ENCODE measurements at places on chromosomes 16 and 17. TPM values are rescaled to one million over a fixed set of nuclear protein-coding genes. Genes with fewer than 3 reads are reported as not detected.

GRCh38 chr17:44952946-44953475, 5.4 kb upstream of the KIF18B start:
- no peak overlapping the region for H3K27ac ChIP-seq
- no peak for DNase-seq
- H3K27me3 ChIP-seq: no peaks in the 10 kb centered on the region
- H3K4me3 ChIP-seq: no peak overlapping the region
- no peaks in the 10 kb centered on the region for H3K36me3 ChIP-seq

ZNF48 gene
- polyA plus RNA-seq: 4.8 TPM

- H3K36me3 ChIP-seq: no peaks in the 10 kb centered on the region
- no peak overlapping the region for H3K27ac ChIP-seq
- no peak for DNase-seq
- H3K4me1 ChIP-seq: peaks cover 6% of the 10 kb centered on the region
These were observed 49.5 kb downstream of the ZNF423 start for GRCh38 chr16:49806446-49806845.

DNA sequence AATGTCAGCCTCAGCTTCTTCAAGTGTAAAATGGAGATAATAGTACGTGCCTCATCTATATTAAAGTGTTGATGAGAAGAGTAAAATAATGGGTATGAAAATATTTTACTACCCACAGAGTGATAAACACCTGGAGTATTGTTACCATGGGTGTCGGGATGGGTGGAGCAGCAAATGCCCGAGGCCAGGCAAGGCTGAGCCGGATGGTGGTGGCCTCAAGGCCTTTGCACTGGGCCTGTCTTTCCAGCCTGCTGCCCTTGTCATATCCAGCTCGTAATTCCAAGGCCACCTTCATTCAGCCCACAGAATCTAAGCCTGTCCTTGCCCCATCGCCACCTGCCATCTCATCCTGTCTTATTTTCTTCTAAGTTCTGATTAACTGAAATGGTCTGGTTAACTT, 49.4 kb downstream of the SNX29 start:
- H3K4me3 ChIP-seq: no peak overlapping the region
- no peaks in the 10 kb centered on the region for H3K36me3 ChIP-seq
- H3K4me1 ChIP-seq: no peaks in the 10 kb centered on the region
- no peaks in the 10 kb centered on the region for H3K27me3 ChIP-seq
- no peak overlapping the region for H3K27ac ChIP-seq

GRCh38 chr17:61285526-61286320, 113.9 kb upstream of the TBX2 start:
- H3K27me3 ChIP-seq: no peaks in the 10 kb centered on the region
- no peaks in the 10 kb centered on the region for H3K36me3 ChIP-seq
- H3K4me1 ChIP-seq: peaks cover 8% of the 10 kb centered on the region

B3GNT9 gene
- 18.1 TPM for polyA plus RNA-seq

DNA sequence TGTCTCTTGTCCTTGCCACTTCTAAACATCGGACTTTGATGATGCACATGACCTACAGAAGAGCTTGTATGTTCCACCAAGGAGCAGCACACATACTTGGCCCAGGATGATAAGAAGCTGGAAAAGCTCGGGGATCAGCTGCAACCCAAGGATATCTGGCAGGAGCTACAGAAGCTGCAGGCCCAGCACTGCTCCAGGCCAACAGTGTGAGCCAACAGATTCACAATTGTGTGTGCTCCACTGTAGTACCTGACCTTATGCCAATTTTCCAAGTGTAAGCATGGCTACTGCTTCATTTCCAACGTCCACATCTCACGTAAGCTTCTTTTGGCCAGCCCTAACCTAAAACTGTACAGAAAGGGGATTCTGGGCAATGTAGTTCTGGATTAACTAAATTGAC, 83.4 kb downstream of the COX10 start:
- H3K27me3 ChIP-seq: no peaks in the 10 kb centered on the region
- H3K4me3 ChIP-seq: no peak overlapping the region
- no peak overlapping the region for H3K27ac ChIP-seq
- peaks cover 3% of the 10 kb centered on the region for H3K4me1 ChIP-seq
- no peaks in the 10 kb centered on the region for H3K36me3 ChIP-seq
- no peak for DNase-seq

GOSR1 gene
- 19.1 TPM for polyA plus RNA-seq

DNA sequence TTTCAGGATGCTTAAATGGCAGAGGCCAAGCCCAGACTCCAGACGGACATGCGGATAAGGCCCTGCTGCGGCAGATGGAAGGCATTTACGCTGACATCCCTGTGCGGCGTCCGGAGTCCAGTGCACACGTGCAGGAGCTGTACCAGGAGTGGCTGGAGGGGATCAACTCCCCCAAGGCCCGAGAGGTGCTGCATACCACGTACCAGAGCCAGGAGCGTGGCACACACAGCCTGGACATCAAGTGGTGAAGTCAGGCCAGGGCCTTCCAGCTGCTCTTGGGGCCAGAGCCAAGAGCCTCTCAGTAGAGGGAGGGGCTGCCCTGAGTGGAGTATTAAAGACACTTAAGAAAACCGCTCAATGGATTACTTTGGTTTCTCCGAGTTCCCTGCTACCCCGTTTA, 29.4 kb downstream of the NARF start:
- H3K4me3 ChIP-seq: no peak overlapping the region
- H3K36me3 ChIP-seq: no peaks in the 10 kb centered on the region
- no peaks in the 10 kb centered on the region for H3K4me1 ChIP-seq
- H3K27ac ChIP-seq: no peak overlapping the region

DNA sequence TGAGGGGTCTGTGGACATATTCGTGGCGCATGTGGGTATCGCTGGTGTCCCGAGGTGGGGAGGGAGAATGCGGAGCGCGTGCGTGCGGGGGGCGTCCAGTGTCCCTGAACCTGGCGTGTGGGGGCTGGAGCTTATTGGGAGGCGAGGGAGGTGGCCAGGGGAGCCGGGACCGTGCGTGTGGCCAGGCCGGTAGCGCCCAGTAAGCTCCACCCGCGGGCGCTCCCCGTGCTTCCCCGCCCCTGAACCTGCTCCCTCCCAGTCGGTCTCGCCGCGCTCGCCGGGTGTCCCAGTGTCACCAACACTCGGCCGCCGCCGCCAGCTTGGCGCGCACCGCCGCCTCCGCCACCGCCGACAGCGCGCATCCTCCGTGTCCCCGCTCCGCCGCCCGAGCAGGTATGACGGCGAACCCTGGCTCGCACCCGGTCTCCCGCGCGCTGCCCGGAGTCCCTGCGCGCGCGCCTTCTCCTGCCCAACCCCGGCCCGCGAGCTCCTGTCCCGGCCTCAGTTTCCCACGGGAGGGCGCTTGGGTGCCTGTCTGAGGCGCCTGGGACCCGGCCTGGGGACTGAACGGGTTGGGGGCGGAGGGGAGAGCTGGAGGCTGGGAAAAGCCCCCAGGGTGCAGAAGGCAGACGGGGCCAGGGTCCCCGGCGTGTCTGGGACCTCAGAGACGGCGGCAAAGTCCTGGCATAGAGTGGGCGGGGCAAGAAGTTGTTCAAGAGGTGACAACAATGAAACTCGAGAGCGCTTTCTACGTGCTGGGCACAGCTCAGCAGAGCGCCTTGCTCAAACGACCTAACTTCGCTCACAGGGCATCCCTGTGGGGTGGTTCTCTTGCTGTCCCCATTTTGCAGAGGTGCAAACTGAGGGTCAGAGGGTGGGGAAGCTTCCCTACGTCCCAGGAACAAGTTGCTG, at the start of gene SCNN1B:
Gene SCNN1B, plus strand, starts transcription at position 258 of the 912 bp plus-strand sequence. CDS start 46,298 bp downstream, outside the sequence.
- no peak for DNase-seq
- no peaks in the 10 kb centered on the region for H3K4me1 ChIP-seq
- no peak within 1 kb of the TSS for H3K27ac ChIP-seq
- no peaks in the 10 kb centered on the region for H3K36me3 ChIP-seq
- no peaks in the 10 kb centered on the region for H3K27me3 ChIP-seq

GRCh38 chr17:4120332-4120731, 22.5 kb downstream of the ZZEF1 start:
- no peak overlapping the region for H3K4me3 ChIP-seq
- H3K36me3 ChIP-seq: no peaks in the 10 kb centered on the region
- DNase-seq: no peak
- no peaks in the 10 kb centered on the region for H3K27me3 ChIP-seq
- no peaks in the 10 kb centered on the region for H3K4me1 ChIP-seq

MRPL28 gene
- 28.4 TPM for polyA plus RNA-seq

- H3K4me3 ChIP-seq: no peak overlapping the region
- H3K36me3 ChIP-seq: no peaks in the 10 kb centered on the region
- no peak overlapping the region for H3K27ac ChIP-seq
- no peaks in the 10 kb centered on the region for H3K4me1 ChIP-seq
- H3K27me3 ChIP-seq: no peaks in the 10 kb centered on the region
These were observed 16.8 kb upstream of the COG7 start for GRCh38 chr16:23469814-23470213.

- H3K27me3 ChIP-seq: no peaks in the 10 kb centered on the region
- H3K4me3 ChIP-seq: peak overlapping the region; percentile 68
- H3K36me3 ChIP-seq: no peaks in the 10 kb centered on the region
- H3K4me1 ChIP-seq: peaks cover 11% of the 10 kb centered on the region
- DNase-seq: peak; percentile 58
- H3K27ac ChIP-seq: peak overlapping the region; percentile 16
These were observed 1.0 kb upstream of the SLC12A4 start for GRCh38 chr16:67969254-67970039.

PLA2G10 gene
- polyA plus RNA-seq: not detected

HOXB5 gene
- 0.53 TPM for polyA plus RNA-seq

DNA sequence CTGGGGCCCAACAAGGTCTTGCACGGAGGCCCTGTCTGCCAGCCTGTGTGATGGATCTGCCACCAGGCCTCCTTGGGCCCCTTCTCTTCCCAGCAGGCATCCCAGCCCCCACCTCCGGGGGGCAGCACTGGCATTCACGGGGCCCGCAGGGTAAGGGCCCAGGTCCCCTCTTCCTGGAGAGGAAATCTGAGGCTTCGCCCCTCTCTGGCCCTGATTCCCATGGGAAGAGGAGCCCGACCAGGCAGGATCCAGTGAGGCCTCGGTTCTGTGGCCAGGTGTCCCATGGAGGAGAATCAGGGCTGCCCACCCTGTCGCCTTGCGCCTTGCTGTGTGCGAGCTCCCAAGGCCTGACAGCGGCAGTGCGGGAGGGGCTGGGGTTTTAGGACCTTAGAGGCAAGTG, 48.4 kb downstream of the PDPK1 start:
- peaks cover 9% of the 10 kb centered on the region for H3K4me1 ChIP-seq
- no peak for DNase-seq
- H3K27me3 ChIP-seq: no peaks in the 10 kb centered on the region
- no peaks in the 10 kb centered on the region for H3K36me3 ChIP-seq
- no peak overlapping the region for H3K4me3 ChIP-seq

DNA sequence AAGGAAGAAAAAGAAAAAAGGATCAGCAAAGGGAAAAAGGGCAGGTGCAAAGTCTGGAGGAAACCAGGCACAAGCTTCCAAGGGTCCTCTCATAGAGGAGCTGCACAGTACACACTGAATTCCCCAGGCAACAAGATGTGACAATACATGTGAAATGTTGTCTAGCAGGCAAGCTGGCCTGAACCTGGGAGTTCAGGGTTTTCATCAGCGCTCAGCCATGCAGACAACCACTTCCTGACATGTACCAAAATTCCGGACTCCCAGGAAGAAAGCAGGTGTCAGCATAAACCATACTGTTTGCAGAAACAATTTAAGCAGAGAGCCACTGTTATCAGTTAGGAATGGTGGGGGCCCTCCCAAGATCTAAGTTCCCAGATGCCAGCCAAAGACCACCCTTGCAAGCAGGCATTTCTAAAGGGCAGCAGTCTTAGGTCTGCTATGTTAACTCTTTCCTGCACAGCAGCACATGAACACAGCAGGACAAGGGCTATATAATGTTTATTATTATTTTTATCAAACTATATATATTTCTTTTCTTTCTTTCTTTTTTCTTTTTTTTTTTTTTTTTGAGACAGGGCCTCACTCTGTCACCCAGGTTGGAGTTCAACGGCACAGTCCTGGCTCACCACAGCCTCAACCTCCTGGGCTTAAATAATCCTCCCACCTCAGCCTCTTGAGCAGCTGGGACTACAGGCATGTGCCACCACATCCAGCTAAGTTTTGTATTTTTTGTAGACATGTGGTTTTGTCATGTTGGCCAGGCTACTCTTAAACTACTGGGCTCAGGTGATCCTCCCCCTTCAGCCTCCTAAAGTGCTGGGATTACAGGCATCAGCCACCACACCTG, 10.1 kb downstream of the TK2 start:
- no peak overlapping the region for H3K27ac ChIP-seq
- no peaks in the 10 kb centered on the region for H3K36me3 ChIP-seq
- DNase-seq: no peak
- H3K27me3 ChIP-seq: no peaks in the 10 kb centered on the region

CUEDC1 gene
- 18.6 TPM for polyA plus RNA-seq

- no peaks in the 10 kb centered on the region for H3K36me3 ChIP-seq
- H3K4me3 ChIP-seq: no peak overlapping the region
- DNase-seq: peak; percentile 48
- peaks cover 19% of the 10 kb centered on the region for H3K4me1 ChIP-seq
- no peaks in the 10 kb centered on the region for H3K27me3 ChIP-seq
- H3K27ac ChIP-seq: peak overlapping the region; percentile 75
These were observed 15.0 kb upstream of the PITPNA start for GRCh38 chr17:1577583-1578013.

GRCh38 chr17:57949649-57950048, 5.6 kb downstream of the CUEDC1 start:
- no peak overlapping the region for H3K4me3 ChIP-seq
- H3K27me3 ChIP-seq: no peaks in the 10 kb centered on the region
- peaks cover 12% of the 10 kb centered on the region for H3K4me1 ChIP-seq
- H3K36me3 ChIP-seq: no peaks in the 10 kb centered on the region
- DNase-seq: no peak

KRTAP9-8 gene
- polyA plus RNA-seq: not detected

CPSF4L gene
- polyA plus RNA-seq: not detected

FGF11 gene
- polyA plus RNA-seq: 5.1 TPM

DNA sequence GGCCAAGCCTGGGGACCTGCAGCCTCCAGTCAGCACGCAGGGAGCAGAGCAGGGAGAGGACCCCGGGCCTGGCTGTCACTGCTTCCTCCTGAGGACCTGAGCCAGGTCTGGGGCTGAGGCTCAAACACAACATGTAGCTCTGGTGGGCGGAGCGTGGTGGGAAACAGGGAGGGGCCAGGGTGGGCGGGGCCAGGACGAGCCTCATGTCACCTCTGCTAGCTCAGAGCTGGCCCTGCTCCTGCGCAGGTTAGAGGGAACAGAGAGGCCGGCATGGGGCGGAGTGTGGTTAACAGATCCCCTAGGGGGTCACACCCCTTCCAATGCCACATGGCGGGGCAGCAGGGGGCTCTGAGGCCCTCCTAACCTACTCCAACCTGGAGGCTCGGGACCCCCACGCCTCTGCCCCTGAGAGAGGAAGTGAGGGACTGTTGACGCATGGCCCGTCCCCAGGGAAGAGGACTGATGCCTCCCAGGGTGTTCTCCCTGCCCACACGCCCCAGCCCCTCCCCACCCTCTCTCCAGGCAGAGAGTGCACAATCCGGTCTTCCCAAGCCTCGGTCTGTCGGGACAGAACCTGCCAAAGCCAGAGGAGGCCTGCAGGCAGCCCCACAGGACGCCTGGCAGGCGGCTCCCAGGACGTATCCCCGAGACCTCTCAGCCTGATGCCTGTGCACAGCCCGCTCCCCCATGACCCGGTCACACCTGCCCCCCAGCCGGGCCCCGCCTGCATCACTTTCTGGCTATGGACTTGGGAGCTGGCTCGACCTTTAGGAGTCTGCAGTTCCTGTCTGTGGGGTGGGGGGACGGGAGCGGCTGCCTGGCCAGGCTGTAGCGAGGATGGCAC, 15.2 kb downstream of the PIEZO1 start:
- no peak overlapping the region for H3K27ac ChIP-seq
- DNase-seq: no peak
- peak overlapping the region; percentile 5 for H3K4me3 ChIP-seq
- H3K4me1 ChIP-seq: peaks cover 52% of the 10 kb centered on the region
- H3K27me3 ChIP-seq: no peaks in the 10 kb centered on the region
- H3K36me3 ChIP-seq: no peaks in the 10 kb centered on the region

CBLN1 gene
- 6.7 TPM for polyA plus RNA-seq

- H3K4me3 ChIP-seq: no peak overlapping the region
- no peaks in the 10 kb centered on the region for H3K27me3 ChIP-seq
- H3K27ac ChIP-seq: no peak overlapping the region
- no peak for DNase-seq
- H3K36me3 ChIP-seq: no peaks in the 10 kb centered on the region
These were observed 123.5 kb downstream of the CBLN1 start for GRCh38 chr16:49158029-49158642.

Measured in ovary (tissue), 10 donors.